ENCODE measurements at places on chromosomes 3 and 15.

- DNase-seq: no peak
Observed at GRCh38 chr15:59401824-59402569, 29.3 kb upstream of the MYO1E start.

- DNase-seq: no peak
Observed at GRCh38 chr15:27730868-27731267, 368.2 kb downstream of the OCA2 start.

GRCh38 chr3:112437146-112438022 lies 61.9 kb downstream of the BTLA start:
- DNase-seq: no peak

DNA sequence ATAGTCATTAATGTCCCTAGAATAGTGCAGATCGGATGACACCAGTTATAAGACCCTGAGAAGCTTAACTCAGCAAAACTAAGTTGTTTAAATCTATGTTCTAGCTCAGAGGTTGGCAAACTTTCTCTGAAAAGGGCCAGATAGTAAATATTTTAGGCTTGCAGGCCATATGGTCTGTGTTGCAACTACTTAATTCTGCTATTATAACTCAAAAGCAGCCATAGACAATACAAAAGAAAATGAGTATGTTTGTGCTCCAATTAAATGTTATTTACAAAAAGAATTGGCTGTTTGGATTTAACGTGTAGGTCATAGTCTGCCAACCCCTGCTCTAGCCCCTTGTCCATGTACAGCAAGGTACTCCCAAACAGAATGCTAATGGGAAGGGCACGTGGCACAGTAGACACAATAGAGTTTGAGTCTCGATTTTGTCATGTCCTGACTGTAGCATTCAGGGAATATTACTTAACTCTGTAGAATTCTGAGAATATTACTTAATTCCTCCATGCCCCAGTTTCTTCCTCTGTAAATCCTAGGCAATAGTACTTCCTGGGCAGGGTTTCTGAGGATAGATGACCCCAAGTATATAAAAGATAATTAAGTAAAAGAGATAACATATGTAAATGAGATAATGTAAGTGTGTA lies 70.5 kb upstream of the ATP2C1 start:
- DNase-seq: no peak

DNA sequence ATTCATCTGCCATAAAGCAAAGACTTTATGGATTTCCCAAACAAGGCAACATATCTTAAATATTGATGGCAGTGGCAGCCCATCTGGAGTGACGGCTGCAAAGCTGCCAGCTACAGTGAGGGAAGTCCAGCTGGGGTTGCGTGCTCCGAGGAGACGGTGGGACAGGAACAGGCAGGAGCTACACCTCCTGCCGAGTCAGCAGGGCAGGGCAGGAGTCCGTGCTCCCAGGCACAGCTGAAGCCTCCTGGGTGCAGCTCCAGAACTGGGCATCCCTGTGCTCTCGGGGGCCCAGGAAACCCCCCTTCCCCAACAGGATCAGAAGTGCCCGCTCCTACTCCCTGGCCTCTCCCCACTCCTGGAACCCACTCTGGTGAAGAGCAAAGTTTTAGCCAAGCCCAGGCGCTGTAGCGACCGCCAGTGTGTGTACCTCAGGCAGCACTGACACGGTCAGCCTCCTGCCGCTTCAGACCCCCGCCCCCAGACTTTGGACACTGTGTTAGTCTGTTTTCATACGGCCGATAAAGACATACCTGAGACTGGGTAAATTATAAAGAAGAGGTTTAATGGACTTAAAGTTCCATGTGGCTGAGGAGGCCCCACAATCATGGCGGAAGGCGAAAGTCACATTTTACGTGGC lies 556.4 kb upstream of the CCDC54 start:
- no peak for DNase-seq

DNA sequence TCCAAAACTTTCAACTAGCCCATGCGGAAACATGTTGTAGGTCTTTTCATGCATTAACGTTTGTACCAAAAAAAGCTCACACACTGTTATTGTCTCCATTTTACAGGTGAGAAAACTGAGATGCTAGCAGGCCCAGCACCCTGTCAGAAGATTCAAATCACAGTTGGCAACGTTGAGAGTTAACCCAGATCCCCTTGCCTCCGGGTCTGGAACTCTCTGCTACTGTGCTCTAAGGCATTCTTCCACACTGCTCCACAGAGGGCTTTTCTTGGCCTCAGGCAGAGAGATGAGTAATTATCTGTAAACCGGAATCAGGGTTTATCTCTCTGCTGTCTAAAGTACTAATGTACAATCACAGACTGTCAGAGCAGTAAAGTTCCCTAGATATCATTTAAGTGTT lies 186.0 kb upstream of the LPP start:
- DNase-seq: no peak

DNA sequence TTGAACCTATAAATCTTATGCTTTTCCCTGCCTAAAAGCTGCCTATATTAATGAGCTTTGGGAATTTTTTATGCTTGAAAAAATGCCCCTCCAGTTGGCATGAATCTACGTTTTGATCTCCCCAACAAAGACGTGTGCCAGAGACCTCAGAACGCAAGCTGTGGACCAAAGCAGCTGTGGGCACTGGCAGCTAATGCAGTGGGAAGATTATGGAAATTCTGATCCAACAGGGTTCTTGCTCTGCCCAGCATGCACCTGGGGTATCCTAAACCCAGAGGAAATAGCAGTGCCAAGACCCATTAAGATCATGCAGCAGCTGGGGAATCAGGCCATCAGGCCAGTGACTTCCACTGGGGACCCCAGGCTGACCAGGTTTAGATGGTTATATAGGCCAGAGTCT lies 423.0 kb downstream of the ZBBX start:
- DNase-seq: no peak

DNA sequence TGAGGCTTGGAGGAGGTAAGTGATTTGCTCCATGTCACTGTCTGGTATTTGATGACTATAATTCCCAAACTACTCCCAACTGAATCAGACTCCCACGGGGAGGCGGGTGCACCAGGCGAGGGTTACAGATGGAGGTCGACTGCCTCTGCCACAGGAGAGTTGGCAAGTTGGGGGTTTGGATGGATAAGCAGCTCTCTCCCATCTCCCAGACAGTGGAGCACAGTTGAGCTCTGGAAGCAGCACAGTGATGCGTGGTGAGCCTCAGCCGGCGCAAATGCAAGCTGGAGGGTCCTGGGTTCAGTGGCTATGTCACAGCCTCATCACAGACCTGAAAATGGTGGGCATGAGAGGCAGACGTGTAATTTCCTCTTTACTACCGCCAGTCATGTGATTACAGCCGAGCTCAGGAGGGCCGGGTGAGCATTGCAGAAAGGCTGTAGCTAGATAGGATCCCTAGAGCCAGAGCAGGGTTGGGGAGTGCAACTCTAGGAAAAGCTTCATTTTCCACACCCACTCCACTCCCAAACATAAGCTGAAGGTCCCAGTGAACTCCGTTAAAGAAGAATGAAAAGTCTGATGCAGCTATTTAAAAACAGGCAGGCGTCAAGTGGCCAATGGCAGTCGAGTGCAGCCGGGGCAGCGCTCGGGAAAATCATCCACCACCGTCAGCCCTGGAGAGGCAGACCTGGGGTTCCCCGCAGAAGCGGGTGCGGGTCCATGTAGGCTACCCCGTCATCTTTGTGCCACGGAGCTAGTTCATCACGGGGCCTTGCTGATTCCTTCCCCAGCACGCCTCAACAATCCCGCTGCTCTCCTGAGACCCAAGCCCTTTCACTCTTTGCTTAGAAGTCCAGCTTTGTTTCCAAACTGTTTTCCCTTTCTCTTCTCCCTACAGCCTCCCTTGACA lies 33.3 kb upstream of the VPS8 start:
- DNase-seq: no peak

DNA sequence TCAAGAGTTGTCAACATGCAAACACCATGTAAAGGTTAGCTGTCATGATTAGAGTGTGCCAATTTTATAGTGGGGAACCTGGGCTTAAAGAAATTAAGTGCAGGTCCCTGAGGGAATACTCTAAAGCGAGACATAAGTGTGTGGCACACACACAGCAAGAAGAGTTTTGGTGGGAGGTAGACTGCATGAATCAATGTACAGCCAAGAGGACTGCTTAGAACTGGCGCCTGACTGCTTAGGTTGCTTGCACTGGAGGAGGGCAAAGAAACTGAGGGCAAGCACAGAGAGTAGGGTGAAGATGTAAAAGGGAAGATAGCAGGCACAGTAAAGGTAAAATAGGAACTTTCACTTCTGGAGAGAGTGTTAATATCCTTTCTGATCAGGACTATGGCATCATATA lies 184.9 kb downstream of the SOX2 start:
- no peak for DNase-seq

- no peak for DNase-seq
Observed at GRCh38 chr15:36550650-36551049, 28.8 kb upstream of the CDIN1 start.

DNA sequence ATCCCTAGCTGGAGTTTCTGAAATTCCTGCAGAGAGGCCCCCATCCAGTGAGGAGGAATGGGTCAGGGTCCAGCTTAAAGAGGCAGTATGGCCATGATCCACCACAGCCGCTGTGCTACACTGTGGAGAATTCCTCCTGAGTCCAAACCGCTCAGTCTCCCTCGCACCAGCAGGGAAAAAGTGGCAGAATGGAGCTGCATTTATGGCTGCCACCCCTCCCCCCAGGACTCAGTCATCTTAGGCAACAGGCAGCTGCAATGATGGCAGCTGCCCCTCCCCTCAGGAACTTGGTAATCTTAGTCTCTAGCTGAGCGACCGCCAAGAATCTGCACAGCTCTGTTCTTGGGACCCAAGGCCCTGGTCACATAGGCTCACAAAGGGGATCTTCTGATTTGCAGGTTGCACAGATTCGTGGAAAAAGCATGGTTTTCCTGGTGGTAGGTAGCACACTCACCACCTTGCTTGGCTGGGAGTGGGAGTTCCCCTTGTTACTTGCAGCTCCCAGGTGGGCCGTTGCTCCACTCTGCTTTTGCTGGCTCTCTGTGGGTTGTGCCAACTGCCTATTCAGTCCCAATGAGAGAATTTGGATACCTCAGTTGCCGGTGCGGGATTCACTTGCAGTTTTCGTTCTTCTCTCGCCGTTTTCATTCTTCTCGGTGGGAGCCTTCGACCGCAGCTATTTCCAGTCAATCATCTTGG lies 204.1 kb downstream of the STXBP5L start:
- DNase-seq: no peak

- DNase-seq: no peak
Observed at GRCh38 chr3:190076136-190076535, 44.6 kb downstream of the P3H2 start.

- DNase-seq: no peak
Observed at GRCh38 chr3:9248522-9249271, 749 bp downstream of the SRGAP3 start.
